Kidney epithelial cell (primary cell): ENCODE measurements at places on chromosomes 5 and 9.

- DNase-seq, result no peak
Measured at GRCh38 chr5:41686767-41687166, 176.4 kb upstream of the PLCXD3 start.

DNA sequence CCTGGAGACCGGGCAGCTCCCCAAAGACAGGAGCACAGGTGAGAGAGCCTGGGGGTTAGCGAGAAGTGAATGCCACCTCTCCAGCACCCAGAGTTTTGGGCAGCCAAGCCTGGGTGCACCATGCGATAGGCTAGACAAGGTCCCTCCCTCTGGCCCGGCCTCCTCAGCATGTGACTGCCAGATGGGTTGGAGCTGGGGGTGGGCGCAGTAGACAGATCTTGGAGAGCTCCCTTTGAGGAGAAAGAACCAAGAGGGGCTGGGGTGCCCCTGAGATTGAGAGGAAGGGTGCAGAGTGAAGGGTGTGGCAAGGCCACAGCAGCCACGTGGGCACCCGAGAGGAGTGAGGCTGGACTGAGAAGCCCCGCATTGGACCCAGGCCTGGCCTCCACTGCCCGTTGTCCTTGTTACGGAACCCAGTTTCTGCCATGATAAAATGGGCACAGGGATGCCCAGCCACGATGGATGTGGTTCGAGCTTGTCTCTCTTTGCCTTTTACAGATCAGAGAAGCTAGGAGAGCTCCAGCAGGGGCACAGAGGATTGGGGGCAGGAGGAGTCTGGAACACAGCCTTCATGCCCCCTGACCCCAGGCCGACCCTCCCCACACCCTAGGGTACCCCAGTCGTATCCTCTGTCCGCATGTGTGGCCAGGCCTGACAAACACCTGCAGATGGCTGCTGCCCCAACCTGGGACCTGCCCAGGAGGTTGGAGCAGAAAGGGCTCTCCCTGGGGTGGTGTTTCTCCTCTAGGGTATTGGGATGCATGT, 1.4 kb downstream of the TMEM141 start:
- no peak for DNase-seq

DNA sequence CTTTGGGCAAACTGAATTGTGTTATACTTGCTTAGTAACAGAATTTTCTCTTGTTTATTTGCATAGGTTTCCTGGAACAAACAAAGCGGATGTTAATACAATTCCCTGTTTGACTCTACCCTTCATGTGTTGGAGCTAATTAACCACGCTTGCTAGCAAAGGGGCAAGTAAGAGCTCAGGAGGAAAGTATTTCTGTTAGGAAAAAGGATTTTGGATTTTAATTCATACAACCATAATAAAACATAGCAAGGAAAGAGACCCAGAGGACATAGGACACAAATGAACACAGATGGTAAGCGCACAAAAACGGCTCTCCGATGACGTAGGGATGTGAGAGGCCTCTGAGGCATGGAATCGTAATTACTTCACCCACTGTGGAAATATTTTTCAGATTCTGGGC, 5.1 kb upstream of the DCAF12 start:
- no peak for DNase-seq

DNA sequence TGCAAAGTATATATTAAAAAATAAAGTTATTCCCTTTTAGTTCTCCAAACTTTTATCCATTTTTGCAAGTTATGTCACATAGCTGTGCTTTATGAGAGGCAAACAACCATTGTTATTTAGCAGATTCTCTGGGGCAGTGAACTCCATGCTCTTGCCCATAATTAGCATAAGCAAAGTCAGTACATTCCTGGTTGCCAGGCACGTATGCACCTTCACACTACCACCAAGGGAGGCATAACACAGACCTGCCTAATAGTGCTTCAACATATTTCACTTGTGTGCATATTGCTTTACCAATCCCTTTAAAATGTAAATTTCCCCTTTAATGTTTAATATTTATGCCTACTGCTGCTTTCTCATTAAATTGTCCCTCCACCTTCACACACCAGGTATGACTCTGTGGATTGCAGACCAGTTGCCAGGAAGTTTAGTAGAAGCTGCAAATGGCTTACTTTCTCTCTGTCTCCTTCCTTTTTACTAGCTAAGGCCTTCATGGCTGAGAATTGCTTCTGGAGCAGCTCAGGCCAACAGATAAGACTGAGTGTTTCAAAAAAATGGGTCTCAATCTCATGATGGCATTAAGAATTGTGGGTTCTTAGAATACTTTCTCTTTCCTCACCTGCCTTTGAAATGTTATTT, 388.2 kb downstream of the PRR16 start:
- DNase-seq, result no peak

DNA sequence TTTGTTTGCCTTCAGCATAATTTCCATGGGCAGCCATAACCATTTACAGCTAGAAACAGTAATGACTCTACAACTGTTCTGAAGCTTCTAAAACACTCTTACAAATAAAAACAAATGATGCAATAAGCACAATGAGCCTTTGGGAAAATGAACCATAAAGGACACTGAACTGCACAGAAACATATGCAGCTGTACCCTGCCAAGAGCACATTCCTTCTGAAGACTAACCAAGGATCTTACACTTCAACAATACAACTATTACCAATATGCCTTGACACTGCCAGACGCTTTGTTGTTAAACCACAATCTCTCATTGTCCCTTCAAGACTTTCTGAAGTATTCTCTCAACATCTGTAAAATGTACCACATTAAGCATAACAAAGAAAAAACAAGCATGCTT, 104.2 kb upstream of the HMHB1 start:
- no peak for DNase-seq

- no peak for DNase-seq
Measured at GRCh38 chr9:131986089-131986488, 93.6 kb downstream of the MED27 start.

DNA sequence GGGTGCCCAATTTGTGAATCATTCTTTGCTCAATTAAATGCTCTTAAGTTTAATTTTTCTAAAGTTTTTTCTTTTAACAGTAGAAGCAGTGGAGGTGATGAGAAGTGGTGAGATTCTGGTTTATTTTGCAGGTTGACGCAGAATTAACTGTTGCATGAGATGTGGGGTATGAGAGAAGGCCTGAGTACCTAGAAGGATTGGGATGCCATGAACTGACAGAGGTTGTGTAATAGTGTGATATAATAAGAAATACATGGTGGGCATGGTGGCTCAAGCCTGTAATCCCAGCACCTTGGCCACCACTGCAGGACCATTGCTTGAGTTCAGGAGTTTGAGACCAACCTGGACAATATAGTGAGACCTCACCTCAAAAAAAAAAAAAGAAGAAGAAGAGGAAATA, 8.4 kb upstream of the SH3TC2 start:
- no peak for DNase-seq

DNA sequence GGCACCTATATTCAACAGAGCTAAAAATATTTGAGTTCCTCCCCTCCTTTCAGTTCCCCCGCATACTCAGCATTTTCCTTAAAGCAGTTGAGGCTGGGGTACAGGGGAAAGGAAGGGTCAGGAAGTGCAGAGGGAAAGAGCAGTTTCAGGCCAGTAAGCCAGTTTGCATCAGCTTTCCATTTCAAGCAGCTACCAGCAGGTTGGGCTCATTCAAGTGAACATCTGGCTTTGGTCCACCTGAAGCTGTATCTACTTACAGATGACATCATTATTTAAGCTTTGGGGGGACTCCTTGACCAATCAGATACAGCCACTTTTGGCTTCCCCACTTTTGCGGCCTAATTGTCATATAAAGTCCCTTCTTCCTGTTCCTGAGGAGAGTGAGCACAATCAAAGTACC, 8.2 kb upstream of the ACO1 start:
- no peak for DNase-seq

DNA sequence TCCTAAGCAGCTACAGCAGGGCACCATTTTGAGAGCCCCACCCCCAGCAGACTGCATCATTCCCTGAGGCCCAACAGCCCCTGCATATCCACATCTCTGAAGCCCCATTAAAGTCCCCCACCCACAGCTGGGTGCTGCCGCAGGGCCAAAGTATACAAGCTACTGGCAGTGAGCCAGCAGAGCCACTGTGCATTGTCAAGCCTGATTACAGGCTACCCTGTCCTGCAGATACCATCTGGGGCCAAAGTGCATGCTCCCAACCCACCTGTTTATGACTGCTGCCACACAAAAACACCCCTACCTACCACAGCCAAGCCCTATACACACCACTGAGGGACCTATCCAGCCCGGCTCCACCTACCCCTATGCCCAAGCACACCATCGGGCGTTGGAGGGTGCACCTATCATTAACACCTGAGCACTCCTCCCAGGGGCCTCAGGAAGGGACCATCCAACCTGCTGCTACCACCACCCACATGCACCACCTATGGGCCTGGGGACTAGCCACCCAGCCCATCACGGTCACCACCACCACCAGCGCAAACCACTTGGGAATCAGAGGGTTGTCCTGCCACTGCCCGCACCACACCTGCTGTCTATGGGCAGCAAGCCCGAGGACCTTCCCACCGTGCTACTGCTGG, 105.0 kb downstream of the PLPP1 start:
- no peak for DNase-seq

- no peak for DNase-seq
Measured at GRCh38 chr5:61617995-61618525, 286.0 kb downstream of the ZSWIM6 start.

- no peak for DNase-seq
Measured at GRCh38 chr5:159490507-159490906, 160.2 kb upstream of the IL12B start.

- DNase-seq, result no peak
Measured at GRCh38 chr9:105144841-105145240, 99.6 kb upstream of the SLC44A1 start.

- DNase-seq, result no peak
Measured at GRCh38 chr9:129382281-129383018, 204.4 kb upstream of the IER5L start.

GRCh38 chr9:76707510-76707909, 56.7 kb upstream of the PCA3 start:
- no peak for DNase-seq

DNA sequence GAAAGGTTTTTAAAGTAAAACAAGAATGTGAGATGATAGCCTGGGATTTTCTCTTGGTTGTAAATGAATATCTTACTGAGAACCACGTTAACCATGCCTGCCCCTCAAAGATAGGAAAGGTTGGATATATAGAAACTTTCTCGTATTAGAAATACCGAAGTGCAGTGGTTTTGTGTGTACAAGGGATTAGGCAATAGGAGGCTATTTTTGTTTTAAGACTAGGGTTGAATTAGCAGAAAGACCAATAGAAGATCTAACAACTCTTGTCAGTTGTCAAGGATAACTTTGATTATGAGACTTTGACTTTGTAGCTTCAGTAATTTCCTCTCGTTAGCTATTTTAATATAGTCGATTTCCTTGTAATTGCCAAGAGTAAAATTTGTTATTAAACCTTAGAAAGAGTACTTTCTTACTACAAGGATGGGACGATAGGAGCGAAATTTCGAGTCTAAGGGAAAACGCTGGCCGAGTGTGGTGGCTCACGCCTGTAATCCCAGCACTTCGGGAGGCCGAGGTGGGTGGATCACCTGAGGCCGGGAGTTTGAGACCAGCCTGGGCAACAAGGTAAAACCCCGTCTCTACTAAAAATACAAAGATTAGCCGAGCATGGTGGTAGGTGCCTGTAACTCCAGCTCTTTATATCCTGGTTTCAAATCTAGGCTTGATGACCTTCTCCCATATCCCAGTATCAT, 838 bp downstream of the POLK start:
- DNase-seq, result no peak

- no peak for DNase-seq
Measured at GRCh38 chr9:101707721-101708120, 30.7 kb downstream of the GRIN3A start.

- DNase-seq, result no peak
Measured at GRCh38 chr9:16726718-16727451, 143.6 kb downstream of the BNC2 start.

GRCh38 chr9:114324492-114324891, 1.6 kb downstream of the ORM1 start:
- DNase-seq, result no peak

- DNase-seq, result no peak
Measured at GRCh38 chr9:22030101-22030598, 21.0 kb upstream of the CDKN2B start.

- no peak for DNase-seq
Measured at GRCh38 chr5:66442951-66443445, 153.2 kb upstream of the MAST4 start.

DNA sequence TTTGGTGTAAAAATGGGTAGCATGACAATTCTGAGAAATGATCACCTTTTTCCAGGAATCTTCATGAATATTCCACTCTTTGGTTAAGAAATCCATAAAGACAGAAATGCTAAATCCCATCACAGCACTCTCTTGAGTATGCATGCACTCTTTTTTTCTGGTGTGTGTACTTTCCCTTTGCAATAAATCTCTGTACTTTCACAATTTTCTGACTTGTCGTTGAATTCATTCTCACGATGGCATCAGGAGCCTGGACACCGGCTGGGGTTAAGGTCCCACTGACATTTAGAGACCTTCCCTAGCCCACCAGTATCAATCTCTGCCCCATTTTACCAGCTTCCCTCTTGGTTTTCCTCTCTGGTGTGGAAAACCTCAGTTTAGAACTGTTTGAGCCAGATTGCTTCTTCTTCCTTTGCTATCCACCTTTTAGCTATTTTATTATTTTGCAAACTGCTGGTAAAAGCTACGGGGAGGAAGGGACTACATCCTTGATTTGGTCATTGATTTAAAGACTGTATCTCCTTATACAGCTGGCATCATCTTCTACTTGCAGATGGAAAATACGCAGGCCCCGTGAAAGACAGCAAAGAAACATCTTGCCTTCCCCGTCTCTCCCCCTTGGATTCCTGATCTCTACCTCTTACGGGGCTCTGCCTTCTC, 59.9 kb upstream of the ZFR start:
- DNase-seq, result no peak

DNA sequence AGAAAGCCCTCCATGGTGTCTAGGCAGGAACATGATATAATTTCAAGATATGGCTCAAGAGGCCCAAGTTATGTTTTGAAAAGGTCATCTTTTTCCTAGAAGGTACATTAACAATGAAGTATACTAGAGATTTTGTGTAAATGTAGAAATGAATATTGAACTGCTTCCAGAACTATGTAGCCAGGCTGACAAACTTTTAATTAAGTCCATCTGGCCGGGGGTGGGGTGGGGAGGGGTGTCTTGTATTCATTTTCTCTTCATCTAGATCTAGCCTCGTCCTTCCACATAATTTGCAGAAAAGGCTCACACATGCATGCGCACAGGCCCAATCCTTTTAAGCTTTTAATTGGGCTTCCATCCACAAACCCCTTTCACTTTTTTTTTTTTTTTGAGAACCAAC, 323.3 kb downstream of the ARL15 start:
- DNase-seq, result no peak

DNA sequence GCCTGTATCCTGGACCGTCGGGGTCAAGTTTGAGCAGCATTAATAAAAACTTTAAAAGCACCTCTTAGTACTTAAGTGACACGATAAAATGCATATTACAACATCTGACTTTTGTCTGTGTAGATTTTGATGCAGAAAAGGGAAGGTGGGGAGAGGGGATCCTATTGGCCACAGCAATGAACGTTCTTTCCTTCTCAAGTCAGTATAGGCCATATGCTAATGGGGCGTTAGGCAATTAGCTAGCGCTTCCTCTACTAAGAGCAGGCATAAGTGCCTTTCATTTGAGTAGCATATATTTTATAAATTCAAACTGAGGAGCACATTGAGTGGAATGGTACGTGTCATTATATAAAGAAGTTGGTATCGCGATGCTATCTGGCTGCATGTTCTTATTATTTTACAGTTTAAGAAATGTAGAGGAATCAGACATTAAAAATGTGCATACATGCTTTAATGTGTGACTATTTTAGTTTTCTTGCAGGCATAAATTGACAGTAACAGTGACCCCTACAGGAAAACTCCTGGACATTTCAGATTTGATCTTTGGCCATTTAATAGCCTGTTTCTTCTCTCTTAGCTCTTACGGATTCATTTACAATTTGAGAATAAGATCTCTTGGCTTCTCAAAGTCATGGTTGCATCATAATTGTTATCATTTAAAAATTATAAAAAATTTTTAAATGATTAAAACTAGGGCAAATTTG, 1.1 kb upstream of the GNA14 start:
- DNase-seq, result no peak
